Spinal cord (tissue), 10 donors: ENCODE measurements at places on chromosomes 13 and 19. TPM values are rescaled to one million over a fixed set of nuclear protein-coding genes. Genes with fewer than 3 reads are reported as not detected.

DNA sequence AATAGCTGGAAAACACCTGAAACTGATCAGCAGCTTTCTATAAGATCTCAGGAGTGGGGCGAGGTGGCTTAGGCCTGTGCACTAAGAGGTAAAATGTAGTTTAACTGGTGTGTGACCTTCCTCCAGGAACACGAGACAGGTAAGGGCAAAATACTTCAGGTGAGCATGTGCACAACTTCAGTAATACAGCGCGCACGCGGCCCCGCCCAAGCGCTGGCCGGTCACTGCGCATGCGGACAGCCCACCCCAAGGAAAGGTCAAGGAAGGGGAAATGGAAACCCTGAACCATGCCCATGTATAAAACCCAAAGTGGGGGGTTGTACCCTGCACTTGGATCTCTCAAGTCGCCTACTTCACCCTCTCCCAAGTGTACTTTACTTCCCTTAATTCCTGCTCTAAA, 49.4 kb upstream of the ARHGEF7 start:
- no peak for DNase-seq

- peak; percentile 92 for DNase-seq
Measured at GRCh38 chr19:42252365-42253244, 2.3 kb downstream of the ERF start.

- DNase-seq = no peak
Measured at GRCh38 chr19:43504426-43505185, at the start of gene PHLDB3. TSS of gene PHLDB3 (minus strand) at chr19:43504746. CDS start at chr19:43504118, 628 bp downstream.

DNA sequence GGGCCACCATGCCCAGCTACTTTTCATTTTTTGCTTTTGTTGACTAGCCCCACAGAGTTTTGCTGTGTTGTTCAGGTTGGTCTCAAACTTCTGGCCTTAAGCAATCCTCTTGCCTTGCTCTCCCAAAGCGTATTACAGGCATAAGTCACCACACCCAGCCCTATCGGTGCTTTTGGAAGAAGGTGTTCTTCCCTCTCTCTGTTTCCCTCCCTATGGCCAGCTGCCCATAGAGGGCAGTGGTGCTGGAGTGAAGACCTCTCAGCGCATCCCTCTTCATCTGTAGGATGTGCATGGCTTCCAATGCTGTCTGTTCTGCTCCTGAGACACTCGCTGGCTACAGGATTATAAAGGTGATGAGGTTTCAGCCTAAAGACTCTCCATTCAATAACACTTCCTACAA, 1.3 kb upstream of the CD22 start:
- no peak for DNase-seq

DNA sequence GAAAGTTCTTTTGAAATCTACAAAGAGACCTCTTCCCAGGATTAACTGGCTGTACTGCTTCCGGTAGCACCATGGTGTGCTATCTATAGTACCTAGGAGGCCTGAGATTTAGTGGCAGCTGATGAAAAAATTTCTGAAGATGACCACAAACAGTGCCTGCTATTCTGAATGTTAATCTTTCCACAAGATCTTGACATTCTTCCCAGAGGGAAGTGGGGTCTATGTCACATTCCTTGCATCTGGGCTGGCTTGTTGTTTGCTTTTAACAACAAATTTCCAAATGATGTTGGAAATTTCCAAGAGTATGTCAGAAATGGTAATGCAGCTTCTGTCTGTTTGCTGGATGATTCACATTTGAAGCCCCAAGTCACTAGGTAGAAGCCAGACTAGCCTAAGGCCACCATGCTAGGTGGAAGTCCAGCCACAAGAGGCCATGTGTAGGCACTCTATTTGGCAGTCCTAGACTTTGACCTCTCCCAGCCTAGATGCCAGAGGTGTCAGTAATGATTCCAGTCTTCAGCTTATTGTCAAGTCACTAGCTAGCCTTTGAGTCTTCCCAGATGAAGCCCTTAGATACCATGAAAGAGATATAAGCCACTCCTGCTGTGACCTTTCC, 22.1 kb downstream of the SPART start:
- DNase-seq = no peak

DNA sequence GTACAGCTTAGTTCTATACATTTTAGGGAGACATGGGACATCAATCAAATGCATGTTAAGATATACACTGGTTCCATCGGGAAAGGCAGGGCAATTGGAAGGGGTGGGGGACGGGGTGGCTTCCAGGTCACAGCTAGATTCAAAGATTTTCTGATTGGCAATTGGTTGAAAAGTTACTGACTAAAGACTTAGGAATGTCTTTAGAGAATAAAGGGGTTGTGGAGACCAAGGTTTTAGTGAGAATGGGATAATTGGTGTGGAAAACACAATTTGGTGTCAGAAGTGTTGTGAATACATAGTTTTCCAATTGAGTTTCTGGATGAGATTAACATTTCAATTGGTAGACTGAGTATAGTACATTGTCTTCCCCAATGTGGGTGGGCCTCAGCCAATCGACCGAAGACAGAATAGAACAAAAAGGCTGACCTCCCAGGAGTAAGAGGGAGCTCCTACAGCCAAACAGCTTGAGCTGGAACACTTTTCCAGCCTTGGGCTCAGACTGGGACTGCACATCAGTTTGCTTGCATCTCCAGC, 988 bp upstream of the CCDC169 start:
- DNase-seq = no peak

DNA sequence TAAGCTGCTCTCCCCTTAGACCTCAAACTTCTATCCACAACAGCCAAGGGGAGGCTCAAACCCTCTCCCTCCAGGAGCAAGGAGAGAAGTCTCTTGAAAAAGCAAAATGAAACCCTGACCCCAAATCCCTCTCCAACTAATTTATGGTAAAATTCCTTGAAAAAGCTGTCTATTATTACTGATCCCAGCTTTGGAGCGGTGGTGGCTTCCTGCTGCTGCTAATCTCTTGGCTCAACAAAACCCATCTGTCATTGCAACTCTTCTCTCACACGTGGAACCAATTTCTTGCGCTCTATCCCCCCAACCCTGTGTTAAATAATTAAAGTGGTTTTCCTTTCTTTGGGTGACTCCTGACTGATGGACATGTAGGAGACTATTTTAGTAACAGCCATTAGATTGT, 64.1 kb upstream of the OXGR1 start:
- DNase-seq = no peak

- DNase-seq = peak; percentile 31
Measured at GRCh38 chr13:54029720-54030119, 1001.1 kb downstream of the OLFM4 start.

DNA sequence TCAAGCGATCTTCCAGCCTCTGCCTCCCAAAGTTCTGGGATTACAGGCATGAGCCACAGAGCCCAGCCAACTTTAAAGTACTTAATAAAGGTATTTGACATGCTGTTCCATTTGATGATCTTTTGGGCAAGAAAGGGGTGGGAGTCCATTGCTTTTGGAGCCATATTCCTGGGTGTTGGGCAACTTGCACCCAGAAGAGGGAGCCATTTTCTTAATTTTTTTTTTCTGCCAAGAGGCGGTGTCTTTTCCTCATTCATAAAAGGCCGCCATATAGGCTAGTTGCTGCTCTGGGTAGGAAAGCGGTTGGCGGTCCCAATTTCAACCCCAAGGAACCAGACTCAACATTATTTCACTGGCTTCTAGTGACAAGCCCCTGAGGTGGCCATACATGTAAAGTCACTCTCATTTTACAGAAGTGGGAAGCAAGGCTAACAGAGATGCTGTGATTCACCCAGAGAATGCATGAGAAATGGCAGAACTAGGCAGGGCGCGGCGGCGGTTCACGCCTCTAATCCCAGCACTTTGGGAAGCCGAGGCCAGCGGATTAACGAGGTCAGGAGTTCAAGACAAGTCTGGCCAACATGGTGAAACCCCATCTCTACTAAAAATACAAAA, 139.6 kb downstream of the CACNA1A start:
- DNase-seq = peak; percentile 75

DNA sequence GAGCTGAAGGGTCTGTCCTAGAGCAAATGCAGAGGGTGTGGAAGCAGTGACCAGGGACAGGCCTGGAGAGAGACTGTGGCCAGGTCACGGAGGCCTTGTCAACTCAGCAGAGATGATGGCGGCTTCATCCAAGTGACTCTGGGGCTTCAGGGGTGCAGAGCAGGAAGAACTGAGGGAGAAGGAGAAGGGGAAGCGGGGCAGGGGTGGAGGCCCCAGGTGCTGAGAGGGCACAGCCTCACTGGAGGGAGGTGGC, 299.1 kb downstream of the ZNF536 start:
- no peak for DNase-seq

- no peak for DNase-seq
Measured at GRCh38 chr13:105732806-105733529, 802.5 kb downstream of the EFNB2 start.

DNA sequence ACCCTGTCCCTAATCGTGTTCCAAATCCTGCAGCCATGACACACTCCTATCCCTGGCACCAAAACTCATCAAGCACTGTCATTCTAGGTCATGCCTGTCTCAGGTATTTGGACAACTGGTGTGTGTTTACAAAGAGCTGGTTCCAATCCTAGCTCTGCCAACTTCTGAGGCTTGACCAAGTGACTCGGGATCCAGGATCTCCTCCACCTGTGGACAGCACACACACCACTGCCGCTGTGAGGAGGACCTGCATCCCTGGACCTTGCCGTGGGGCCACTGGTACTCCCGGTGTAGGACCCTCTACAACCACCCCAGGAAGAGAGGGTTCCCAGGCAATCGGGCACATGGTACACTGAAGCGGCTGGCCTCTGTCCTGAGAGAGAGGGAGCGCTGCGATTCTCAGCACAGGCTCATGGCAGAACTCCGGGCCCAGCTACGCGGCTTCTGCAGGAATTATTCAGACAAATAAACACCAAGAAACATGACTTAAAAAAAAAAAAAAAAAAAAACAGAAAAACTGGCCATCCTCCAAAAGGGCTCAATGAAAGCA, 20.4 kb downstream of the MLLT1 start:
- no peak for DNase-seq

GRCh38 chr13:37127691-37128241, 22.3 kb upstream of the CSNK1A1L start:
- peak; percentile 76 for DNase-seq

- DNase-seq = no peak
Measured at GRCh38 chr13:109151696-109152095, 522.3 kb downstream of the MYO16 start.

GRCh38 chr19:30393729-30394480, 21.7 kb downstream of the ZNF536 start:
- DNase-seq = no peak

DNA sequence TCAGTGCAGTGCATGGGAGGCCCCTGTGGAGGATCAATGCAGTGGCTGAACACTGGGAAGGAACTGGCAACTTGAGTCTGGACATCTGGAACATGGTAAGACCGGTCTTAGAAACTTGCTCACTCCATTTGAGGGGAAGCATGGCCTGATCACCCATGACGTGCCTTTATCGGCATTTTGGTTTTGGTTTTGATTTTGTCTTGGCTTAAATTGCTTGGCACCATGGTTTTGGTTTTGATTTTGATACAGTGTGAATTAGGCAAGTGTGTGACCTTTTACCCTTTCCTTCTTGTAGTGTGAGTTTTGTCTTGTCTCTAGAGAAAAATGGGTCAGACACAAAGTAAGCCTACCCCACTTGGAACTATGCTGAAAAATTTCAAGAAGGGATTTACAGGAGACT, 77.3 kb downstream of the ZNF486 start:
- no peak for DNase-seq

DNA sequence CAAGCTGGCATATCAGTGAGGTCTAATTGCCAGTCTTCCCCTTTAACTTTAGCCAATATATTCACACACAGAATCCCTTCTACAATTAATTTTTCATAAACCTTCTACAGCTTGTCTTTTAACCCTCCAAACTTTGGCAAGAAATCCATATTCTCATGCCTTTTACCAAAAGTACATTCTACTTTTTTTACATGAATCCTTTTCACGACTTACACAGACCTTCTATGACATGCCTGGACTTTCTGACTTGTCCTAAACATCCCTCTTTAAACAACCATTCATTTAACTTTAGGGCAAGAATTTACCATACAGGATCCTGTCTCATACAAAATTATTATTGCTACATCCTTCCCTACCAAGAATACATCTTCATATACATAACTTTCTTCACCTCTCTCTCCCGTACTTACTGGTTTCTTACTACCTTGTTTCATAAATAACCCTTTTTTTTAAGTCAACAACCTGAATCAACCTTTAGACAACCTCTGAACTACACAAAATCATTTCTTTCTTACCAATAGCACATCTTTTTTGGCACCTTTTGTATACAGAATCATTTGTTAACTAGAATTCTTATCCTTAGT, 23.5 kb downstream of the ZNF544 start:
- DNase-seq = no peak

DNA sequence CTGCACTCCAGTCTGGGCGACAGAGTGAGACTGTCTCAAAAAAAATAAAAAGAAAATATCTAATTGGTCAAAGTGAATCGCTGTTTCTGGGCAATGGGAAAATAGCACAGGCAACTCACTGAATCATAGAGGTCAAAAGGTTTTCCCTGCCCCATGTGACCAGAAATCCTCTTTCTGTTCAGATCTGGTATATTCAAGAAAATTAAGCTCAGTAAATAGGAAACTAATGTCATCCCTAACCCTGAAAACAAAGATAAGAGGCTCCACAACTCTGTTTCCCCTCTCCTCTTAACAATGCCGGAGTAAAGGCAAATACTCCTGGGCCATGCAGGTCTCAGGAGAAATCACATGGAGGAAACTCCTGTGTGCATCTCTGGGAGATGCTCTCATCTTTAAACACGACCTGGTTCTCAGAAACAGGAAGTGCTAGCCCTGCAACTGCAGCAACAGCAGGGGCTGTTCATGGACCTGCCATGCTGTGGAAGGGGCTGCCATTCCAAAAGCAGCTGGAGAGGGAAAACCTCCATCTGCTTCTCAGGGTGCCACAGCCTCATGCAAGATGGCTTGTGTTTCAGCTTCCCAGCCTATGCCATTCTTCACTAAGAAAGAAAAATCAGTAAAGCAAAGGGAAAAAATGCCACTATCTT, 47.5 kb upstream of the SLC7A9 start:
- DNase-seq = no peak

DNA sequence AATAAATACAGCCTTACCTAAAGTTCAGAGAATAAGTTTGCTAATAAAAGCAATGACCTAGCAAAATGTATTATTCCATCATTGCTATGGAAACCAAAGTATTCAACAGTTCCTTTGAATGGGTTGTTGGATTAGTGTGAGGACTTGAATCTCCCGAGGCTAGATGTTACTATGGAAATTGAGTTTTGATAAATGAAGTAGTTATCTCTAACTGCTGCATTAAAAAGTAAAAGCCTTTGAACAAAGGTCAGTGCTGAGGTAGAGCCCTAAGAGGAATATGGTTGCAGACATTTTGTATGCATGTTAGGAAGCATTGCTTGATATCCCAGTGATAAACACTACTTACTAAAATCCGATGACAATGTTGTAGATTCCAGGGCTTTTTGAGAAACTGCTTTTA, 6.2 kb downstream of the KLF5 start:
- DNase-seq = no peak

- DNase-seq = no peak
Measured at GRCh38 chr13:110590577-110590976, 24.8 kb upstream of the NAXD start.

Gene PRRG2
- total RNA-seq = 0.79 TPM

Gene CGB3
- total RNA-seq = not detected

Gene TPTE2
- 0.10 TPM for total RNA-seq

Gene NLRP7
- not detected for total RNA-seq

Gene SLC7A10
- total RNA-seq = 3.8 TPM
